IMR-90 (cell line): ENCODE measurements at places on chromosomes 6 and 20. TPM values are rescaled to one million over a fixed set of nuclear protein-coding genes. Genes with fewer than 3 reads are reported as not detected.
A peak's percentile ranks its signal among the peaks of the same experiment; 100 is the strongest.

DNA sequence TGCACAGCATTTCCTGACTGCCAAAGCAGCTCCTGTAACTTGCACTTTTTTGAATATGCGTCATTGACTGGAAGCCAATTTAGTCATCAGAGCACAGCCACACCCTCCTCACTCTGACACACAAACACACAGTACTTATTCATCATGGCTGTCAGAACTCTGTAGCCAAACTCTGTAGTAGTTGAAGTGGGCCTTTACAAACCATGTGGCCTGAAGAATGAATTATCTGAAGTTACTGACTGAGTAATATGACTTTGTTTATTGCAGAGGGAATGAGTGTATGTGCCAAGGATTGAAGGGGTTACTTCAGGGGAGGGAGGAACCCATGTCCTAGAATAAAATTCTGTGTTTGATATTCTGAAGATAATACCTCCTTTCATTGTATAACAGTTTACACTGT, 102.7 kb downstream of the FIG4 start:
- peak; percentile 98 for DNase-seq

GRCh38 chr6:26532699-26533531, 5.3 kb upstream of the HMGN4 start:
- DNase-seq = peak; percentile 89

DNA sequence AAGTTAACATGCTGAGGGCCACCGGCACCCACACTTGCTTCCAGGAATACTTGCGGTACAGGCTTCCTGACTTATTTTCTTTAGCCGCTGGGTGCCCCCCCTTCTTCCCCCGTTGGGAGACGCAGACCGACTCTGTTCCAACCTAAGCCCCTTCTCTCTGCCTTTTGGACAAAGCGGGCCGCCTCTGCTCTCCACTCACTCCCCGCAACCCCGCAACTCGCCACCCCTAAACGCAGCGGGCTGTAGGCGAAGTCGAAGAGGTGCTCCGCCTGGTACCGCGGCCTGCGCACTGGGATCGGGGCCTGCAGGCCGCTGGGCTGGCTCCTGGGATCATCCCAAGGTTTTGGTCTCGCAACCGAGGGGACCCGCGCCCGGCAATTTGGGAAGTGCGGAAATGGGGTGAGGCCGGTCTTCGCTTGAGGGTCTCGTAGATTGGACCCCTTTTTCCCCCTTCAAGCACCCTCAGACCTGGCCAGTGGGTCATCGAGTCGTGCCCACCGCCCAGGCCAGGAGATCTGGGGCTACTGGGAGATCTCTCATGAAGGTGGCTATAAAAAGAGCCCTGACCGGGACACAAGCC, 4.7 kb upstream of the FOXF2 start:
- DNase-seq = no peak

- DNase-seq = no peak
Observed at GRCh38 chr6:87257565-87257964, 64.8 kb upstream of the SMIM8 start.

- DNase-seq = peak; percentile 74
Observed at GRCh38 chr6:19417713-19418112, 419.5 kb upstream of the ID4 start.

DNA sequence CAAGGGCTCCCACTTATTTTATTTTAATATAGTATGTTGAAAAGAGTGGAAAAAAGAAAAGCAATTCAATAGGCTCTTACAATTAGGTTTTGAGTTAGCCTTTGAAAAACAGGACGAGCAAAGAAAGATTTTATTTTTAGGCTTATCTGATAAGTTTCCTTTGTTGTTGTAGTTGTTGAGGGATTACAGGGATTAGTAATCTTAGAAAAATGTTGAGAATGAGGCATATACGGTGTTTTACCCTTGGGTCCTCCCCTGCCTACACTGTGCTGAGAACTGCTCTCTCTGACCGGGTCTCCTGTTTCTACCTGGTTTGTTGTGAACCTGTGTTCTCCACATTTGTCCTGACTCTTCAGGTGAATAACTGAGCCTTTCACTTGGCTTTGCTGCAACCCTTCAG, 16.7 kb downstream of the TRAPPC3L start:
- peak; percentile 28 for DNase-seq

GRCh38 chr20:34269996-34270627, 28.9 kb downstream of the ASIP start:
- DNase-seq = no peak

DNA sequence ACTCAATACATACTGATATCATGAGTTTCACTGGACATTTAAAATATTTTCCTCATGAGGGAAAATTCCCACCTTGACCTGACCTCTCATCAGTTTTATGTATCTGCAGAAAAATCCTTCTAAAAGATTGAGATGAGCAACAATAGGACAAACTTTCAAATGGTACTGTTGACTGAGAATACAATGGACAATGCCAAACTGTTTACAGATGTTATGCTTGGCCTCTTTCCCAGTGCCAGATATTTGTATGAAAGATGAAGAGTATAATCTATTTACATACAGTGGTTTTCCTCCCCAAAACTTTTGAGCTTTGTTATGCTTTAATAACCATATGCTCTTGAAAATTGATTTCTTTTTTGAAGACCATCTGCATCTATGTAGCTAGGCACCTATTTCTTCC, 245.1 kb upstream of the RSPO3 start:
- DNase-seq = no peak

DNA sequence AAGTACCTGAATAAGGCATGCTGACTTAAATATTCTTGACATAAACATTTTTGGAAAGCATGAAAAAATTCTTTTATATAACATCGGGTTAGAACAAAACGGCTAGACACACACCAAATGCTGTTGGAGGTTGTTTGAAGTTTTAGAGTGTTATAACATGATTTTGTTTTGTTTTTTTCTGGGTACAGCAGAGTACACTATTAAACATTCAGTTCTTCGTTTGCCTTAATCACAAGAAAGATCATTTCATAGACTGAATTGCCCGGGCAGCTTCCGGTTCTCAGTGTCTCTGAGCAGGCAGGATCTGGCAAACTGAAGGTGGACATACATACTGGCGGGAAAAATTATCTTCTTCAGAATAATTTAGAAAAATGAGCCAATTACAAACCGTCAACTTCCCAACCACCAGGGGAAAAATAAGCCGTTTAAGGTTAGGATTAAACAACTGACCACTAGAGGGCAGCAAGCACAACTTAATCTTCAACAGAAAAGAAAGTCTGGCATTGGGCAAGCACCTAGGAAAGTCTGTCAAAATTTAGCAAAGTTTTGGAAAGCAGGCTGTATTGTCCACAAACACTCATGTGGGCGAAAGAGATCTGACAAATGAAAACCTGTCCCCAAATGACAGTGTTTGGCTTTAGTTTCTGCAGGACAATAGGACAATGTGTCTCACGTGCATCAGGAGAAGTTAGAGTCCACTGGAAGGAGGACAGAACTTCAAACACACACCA, 15.0 kb downstream of the ZNF217 start:
- peak; percentile 89 for DNase-seq

DNA sequence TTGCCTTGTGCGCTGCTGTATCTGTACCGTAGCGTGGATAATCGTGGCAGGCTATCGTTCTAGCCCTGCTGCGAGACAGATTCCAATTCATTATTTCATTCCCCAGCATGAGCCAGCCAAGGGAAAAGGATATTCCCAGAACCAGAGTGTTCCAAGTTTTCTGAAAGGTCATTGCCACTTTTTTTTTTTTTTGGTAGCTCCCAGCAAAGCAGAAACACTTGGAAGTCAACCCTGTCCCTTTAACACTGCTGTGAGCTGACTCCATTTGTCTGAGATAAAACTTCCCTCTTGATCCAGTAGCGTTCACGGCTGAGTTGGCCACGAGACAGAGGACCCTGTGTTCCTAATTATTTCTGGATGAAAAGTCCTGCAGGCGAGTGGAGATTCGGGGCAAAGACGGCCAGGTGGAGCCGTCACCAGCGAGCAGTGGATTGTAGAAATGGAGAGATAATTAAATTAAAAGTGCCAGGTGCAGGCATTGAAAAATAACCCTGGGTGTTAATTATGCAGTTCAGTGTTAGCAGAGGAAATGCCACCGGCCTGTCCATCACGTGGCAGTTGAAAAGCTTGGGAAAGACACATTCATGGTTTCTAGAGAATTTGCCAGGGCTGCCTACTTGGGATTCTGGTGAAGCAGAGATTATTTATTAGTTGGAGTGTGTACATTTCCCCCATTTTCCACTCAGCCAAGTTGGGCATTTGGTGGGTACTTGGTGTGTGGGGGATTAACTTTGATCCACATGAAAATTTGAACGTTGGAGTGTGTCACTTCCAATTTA, 164.2 kb downstream of the SLC24A3 start:
- DNase-seq = no peak

GRCh38 chr20:17888044-17888443, 80.5 kb downstream of the SNX5 start:
- no peak for DNase-seq

DNA sequence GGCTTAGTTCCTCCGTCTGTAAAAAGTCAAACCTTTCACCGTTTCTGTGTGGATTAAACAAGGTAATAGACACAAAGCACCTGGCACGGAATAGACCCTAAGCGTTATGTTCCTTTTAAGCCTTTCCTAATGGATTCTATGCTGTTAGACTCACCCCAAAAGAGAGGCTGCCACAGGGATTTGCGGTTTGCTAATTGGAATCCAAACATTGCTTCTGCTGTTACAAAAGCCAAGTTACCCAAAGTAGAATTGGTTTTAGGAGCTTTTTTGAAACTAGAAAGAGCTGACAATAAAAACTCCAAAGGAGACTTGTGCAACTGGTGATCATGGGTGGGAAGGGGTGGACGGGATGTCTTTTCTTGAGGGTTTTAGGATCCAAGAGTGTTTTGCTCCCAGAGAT, 178.0 kb downstream of the BMP7 start:
- no peak for DNase-seq

- peak; percentile 98 for DNase-seq
Observed at GRCh38 chr6:24743265-24743943, 24.4 kb upstream of the C6orf62 start.

DNA sequence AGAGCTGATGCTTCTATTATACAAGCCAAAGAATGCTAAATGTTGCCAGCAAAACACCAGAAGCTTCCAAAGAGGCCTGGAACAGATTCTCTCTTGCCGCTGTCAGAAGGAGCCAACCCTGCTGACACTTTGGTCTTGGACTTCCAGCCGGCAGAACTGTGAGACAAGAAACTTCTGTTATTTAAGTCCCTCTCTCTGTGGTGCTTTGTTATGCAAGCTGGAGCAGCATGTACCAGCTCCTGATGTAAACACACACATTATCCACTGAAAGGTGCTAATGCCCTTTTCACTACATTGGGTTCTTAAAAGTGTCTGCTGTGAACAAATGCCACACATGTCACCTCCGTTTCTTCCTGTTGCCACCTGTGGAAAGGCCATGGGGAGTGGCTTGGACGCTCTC, 25.9 kb upstream of the PRELID3B start:
- no peak for DNase-seq

DNA sequence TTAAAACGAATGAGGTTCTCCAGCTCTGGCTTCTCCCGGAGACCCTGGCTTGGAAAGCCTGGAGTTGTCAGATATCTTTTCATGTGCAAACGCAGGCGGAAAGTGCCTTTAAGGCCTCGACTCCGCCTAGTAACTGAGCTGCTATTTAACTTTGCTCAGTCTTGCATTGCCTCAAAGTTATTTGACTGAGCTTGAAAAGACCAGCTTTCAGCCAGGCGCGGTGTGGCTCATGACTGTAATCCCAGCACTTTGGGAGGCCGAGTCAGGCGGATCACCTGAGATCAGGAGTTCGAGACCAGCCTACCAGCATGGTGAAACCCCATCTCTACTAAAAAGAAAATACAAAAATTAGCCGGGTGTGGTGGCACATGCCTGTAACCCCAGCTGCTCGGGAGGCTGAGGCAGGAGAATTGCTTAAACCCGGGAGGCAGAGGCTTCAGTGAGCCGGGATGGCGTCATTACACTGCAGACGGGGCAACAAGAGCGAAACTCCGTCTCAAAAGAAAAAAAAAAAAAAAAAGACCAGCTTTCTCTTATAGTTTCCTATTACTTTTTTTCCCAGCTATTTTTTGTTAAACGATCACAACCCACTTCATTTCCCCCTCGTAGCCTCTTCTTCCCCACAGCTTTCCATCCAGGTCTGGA, 1.9 kb downstream of the GCNT2 start:
- no peak for DNase-seq

- DNase-seq = no peak
Observed at GRCh38 chr6:139823099-139823807, 448.8 kb upstream of the CITED2 start.

GRCh38 chr6:49342410-49342809, 120.6 kb downstream of the MMUT start:
- no peak for DNase-seq

DNA sequence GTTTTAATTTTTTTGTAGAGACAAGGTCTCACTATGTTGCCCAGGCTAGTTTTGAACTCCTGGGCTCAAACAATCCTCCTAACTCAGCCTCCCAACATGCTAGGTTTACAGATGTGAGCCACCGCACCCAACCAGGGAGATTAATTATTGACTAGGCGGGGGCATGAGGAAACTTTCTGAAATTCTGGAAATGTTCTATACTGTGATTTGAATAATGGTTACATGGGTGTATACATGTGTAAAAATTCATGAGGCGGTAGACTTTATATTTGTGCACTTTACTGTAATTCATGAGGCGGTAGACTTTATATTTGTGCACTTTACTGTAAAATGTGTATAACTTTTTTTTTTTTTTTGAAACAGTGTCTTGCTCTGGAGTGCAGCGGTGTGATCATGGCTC, 147.2 kb downstream of the GRM4 start:
- no peak for DNase-seq

GRCh38 chr6:1267790-1268762, 43.8 kb upstream of the FOXQ1 start:
- no peak for DNase-seq

GRCh38 chr6:68572525-68572924, 62.6 kb upstream of the ADGRB3 start:
- no peak for DNase-seq

- peak; percentile 13 for DNase-seq
Observed at GRCh38 chr6:115838763-115839401, 221.8 kb downstream of the FRK start.

GRCh38 chr20:911882-912600, 4.1 kb downstream of the ANGPT4 start:
- no peak for DNase-seq

- DNase-seq = peak; percentile 76
Observed at GRCh38 chr6:27752038-27752885, 159.9 kb downstream of the OR2B2 start.

DNA sequence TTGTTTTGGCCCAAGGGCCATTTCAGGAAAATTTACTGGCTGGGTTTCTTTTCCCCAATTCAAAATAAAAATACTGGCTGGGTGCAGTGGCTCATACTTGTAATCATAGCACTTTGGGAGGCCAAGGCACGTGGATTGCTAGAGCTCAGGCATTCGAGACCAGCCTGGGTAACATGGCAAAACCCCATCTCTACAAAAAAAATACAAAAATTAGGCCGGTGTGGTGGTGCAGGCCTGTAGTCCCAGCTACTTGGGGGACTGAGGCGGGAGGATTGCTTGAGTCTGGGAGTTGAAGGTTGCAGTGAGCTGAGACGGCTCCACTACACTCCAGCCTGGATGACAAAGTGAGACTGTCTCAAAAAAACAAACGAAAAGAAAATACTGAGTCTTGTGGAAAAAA, 60.0 kb downstream of the NINL start:
- DNase-seq = no peak

- DNase-seq = peak; percentile 44
Observed at GRCh38 chr20:53739799-53740785, 146.5 kb upstream of the ZNF217 start.

The TINAG gene
- total RNA-seq = not detected in 2 replicates

The PDCD2 gene
- 46.1 and 50.3 TPM in 2 replicates for total RNA-seq

The FAM210B gene
- 45.0 and 48.9 TPM in 2 replicates for total RNA-seq

The PKIG gene
- total RNA-seq = 69.4 and 78.3 TPM in 2 replicates

The FRK gene
- under 0.01 TPM in 2 replicates for total RNA-seq

The SIRPA gene
- 9.7 and 9.9 TPM in 2 replicates for total RNA-seq

The PLN gene
- total RNA-seq = under 0.01 TPM in 2 replicates
